ENCODE measurements at places on chromosomes 6 and 20.

GRCh38 chr6:19312241-19312978, 524.8 kb upstream of the ID4 start:
- H3K4me1 ChIP-seq, result no peaks in the 10 kb centered on the region
- no peak for DNase-seq
- H3K27me3 ChIP-seq, result no peaks in the 10 kb centered on the region
- no peak overlapping the region for H3K4me3 ChIP-seq

GRCh38 chr20:43404878-43405277, 52.8 kb upstream of the SRSF6 start:
- no peak overlapping the region for H3K27ac ChIP-seq
- H3K36me3 ChIP-seq, result no peaks in the 10 kb centered on the region
- no peaks in the 10 kb centered on the region for H3K4me1 ChIP-seq
- no peak overlapping the region for H3K4me3 ChIP-seq

DNA sequence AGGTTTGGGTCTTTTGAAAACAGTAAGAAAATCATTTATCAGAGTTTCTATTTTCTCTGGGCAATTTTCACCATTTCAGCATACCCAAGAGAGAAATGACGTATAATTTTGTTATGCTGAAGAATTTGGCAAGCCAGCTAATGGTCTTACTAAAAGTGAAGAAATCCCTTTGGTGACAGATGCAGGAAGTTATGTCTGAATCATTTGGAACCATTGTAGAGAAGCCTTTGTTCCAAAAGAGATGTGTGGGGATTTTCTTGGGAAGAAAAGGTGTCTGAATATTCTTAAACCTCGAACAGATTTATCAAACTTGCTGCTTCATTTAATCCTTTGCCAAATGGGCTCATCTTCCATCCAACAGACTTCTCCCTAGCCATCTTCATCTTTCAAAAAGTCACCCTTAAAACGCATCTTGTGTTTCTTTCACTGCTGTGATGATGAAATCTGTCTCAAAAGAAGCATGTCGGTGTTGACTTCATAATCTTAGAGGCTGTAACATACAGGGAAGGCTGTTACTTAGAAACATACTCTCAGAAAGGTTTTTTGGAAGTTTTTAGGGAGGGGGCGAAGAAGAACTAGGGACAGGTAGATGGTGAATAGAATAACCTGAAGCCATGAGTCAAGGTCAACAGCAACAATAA, 39.5 kb downstream of the CITED2 start:
- no peak overlapping the region for H3K27ac ChIP-seq
- H3K27me3 ChIP-seq, result no peaks in the 10 kb centered on the region
- no peak overlapping the region for H3K4me3 ChIP-seq
- DNase-seq, result no peak
- H3K36me3 ChIP-seq, result no peaks in the 10 kb centered on the region
- H3K4me1 ChIP-seq, result no peaks in the 10 kb centered on the region

GRCh38 chr20:16064989-16065707, 508.1 kb downstream of the KIF16B start:
- no peak for DNase-seq
- H3K36me3 ChIP-seq, result no peaks in the 10 kb centered on the region
- H3K27ac ChIP-seq, result no peak overlapping the region
- no peaks in the 10 kb centered on the region for H3K27me3 ChIP-seq
- peaks cover 9% of the 10 kb centered on the region for H3K4me1 ChIP-seq
- no peak overlapping the region for H3K4me3 ChIP-seq

- no peaks in the 10 kb centered on the region for H3K27me3 ChIP-seq
- H3K36me3 ChIP-seq, result no peaks in the 10 kb centered on the region
- no peak overlapping the region for H3K27ac ChIP-seq
- no peaks in the 10 kb centered on the region for H3K4me1 ChIP-seq
Measured at GRCh38 chr20:11522366-11522741, 395.3 kb upstream of the BTBD3 start.

DNA sequence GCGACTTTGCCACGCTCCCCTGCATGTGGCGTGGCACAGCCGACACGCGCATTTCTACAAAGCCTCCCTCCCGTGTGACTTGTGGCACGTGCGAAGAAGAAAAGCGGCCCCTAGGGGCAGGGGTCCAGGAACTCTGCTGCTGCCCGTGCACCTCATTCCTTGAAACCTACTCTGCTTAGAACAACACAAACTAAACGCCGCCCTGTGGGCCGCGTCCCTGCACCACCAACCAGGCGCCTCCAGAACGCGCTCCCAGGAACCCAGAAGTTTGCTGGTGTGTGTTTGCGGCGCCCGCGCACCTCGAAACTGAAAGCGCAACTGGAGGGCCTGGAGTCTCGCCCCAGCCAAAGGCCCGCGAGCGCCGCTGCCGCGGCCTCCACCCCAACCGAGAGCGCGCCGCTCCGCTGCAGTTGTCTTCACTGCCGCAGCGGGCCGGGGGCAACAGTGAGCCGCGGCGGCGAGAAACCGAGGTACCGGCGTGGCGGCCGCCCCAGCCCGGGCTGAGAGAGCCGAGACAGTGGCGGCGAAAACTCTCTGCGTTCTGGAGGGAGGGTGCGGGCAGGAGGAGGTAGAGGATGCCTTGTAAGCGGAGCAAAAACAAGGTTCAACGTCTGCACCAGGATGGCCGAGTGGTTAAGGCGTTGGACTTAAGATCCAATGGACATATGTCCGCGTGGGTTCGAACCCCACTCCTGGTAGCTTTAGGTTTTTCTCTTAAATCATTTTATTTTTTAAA, 65.8 kb downstream of the STX11 start:
- peak; percentile 95 for DNase-seq
- H3K27me3 ChIP-seq, result no peaks in the 10 kb centered on the region
- H3K36me3 ChIP-seq, result no peaks in the 10 kb centered on the region
- peaks cover 5% of the 10 kb centered on the region for H3K4me1 ChIP-seq
- H3K27ac ChIP-seq, result peak overlapping the region; percentile 97
- H3K4me3 ChIP-seq, result peak overlapping the region; percentile 56
